ENCODE measurements at places on chromosomes 2 and 18.

DNA sequence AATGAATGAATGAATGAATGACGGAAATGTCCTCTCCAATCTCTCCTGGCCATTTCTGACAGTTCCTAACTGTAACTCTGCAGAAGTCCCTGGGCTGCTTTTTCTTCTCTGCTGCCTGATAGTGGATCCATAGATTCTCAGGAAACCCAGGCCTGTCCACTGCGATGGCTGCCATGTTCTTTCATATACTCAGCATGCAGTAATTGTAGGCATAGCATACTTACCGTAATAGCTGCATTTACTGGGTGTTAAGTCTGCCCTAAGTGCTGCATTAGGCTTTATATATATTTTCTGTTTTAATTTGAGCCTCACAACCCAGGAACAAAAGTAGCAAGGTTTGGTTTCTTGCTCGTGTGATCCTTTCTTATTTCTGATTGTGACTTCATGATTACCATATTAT, 122.9 kb downstream of the DCC start:
- DNase-seq: no peak

GRCh38 chr18:70688286-70688685, 399.4 kb downstream of the SOCS6 start:
- DNase-seq: no peak

DNA sequence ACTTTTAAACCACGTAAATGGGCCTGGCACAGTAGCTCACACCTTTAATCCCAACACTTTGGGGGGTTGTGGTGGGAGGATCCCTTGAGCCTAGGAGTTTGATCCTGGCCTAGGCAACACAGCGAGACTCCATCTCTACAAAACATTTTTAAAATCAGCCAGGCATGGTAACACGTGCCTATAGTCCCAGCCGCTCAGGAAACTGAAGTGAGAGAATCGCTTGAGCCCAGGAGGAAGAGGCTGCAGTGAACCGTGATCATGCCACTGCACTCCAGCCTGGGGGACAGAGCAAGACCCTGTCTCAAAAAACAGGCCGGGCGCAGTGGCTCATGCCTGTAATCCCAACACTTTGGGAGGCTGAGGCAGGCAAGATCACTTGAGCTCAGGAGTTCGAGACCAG, 12.2 kb downstream of the ROCK1 start:
- DNase-seq: no peak

DNA sequence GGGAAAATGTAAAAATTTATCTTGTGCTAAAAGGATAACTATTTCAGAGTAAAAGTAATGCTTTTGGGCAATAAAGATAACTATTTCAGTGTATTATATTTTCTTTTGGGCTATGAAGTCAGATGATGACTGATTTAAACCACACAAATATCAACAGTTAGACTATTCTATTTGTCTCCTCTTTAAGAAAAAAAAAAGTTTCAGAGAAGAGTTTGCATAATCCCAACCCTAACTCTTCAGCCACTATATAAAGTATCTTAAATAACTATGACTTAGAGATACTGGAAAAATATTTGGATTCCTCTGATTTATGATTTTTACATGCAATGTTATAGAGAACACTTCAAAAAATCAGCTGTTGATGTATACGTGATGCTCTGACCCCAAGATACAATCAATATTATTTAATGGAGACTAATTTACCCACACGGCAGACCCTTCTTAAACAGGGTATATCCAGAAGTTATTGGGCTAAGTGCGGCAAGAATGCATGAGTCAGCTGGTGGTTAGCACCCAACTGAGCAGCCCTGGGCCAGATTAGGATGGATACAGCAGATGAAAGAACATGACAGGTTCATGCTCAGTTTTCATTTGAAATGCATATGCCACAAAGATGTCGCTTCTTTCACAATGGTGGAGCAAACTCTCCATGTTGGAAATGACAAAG, 279.0 kb downstream of the AFF3 start:
- no peak for DNase-seq

GRCh38 chr2:100268986-100269385, 53.3 kb downstream of the LONRF2 start:
- DNase-seq: no peak

DNA sequence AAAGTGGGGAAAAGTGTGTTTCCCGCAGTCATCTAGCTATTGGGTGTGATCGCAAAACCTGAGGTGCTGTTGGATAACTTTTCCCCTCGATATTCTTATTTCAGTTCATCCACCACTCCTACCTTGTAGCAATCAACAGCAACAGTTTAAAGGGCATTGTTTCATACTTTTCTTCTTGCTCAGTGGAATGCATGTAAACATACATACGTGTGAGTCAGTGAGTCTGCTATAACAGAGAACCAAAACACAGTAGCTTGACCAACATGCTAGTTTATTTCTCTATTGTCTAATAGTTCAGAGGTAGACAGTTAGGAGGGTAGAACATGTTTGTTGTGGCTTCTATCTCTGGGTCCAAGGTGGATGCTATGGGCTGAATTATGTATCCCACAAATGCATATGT, 77.6 kb upstream of the FOXI3 start:
- no peak for DNase-seq

Data from stimulated activated CD8-positive, alpha-beta memory T cell treated with anti-CD3 and anti-CD28 coated beads, Interleukin-4, amount 100 ng/mL, for 1 hour (primary cell).